ENCODE measurements at places on chromosomes 5 and 9. TPM values are rescaled to one million over a fixed set of nuclear protein-coding genes. Genes with fewer than 3 reads are reported as not detected.

PCDHGA11 gene
- 7.1 TPM for total RNA-seq

DNA sequence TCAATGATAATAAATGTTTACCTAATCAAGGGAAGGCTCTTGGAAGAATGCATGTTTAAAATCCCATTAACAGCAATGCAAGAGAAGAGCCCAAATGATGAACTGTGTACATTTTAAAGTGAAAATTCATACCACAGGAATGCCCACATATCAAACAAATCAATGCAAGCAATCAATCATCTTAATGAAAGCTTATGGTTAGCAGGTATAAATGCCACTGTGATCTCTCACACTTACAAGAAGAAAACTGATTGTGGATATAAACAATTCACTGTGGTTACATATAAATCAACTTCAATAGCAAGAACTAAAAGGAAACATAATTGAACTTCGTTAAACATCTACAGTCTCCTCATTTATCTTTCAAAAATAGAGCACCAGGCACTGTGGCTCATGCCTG, 161.0 kb upstream of the RORB start:
- H3K36me3 ChIP-seq, result no peaks in the 10 kb centered on the region
- no peak for DNase-seq
- H3K4me3 ChIP-seq, result no peak overlapping the region
- no peak overlapping the region for H3K27ac ChIP-seq
- no peaks in the 10 kb centered on the region for H3K27me3 ChIP-seq

- H3K36me3 ChIP-seq, result peaks cover 12% of the 10 kb centered on the region
- no peak overlapping the region for H3K4me3 ChIP-seq
- peaks cover 4% of the 10 kb centered on the region for H3K4me1 ChIP-seq
- H3K27ac ChIP-seq, result no peak overlapping the region
These were observed 7.0 kb upstream of the CARD19 start for GRCh38 chr9:93089024-93089423.

GRCh38 chr5:112228667-112229066, 190.4 kb downstream of the EPB41L4A start:
- H3K27me3 ChIP-seq, result no peaks in the 10 kb centered on the region
- H3K4me1 ChIP-seq, result peaks cover 5% of the 10 kb centered on the region
- H3K36me3 ChIP-seq, result no peaks in the 10 kb centered on the region
- H3K27ac ChIP-seq, result no peak overlapping the region
- H3K4me3 ChIP-seq, result no peak overlapping the region

DNA sequence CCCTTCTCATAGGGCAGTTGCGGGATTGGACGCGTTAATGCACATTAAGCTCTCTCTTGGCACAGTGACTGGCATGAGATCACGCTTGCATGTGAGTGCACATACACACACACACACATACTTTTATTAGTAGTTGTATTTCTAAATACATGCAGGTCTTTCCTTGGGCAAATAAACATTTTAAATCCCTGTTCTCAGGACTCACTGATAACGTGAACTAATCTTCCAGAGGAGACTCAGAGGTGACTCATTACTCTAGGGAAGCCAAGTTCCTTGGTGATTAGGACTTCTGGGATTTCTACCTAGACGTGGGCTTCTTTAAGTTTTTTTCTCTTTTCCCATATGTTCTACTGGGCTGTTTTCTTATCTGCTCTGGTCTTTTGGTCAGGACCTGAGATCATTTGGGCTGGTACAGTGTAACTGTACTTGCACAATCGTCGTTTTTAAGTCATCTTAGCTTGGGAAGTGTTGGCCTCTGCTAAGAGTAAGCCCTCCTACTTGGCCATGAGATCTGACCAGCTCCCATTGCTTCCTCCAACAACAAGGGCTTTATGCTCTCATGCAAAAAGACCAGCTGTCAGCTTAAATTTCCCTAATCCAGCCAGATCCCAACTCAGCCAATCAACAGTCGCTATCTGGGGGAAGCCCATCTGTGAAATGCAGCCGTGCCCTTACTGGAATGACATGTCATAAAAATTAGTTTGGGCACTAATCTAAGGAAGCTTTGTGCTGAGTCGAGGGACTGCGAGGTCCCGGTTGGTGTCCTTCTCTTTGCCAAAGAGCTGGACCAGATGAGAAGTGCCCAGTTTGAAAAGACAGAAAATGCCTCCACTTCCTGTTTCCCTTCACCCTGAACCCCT, 176.4 kb upstream of the ANKRD55 start:
- H3K4me1 ChIP-seq, result peaks cover 19% of the 10 kb centered on the region
- no peaks in the 10 kb centered on the region for H3K27me3 ChIP-seq
- H3K27ac ChIP-seq, result no peak overlapping the region
- no peak overlapping the region for H3K4me3 ChIP-seq
